Aortic smooth muscle cell (primary cell): ENCODE measurements at places on chromosomes 2 and 18. TPM values are rescaled to one million over a fixed set of nuclear protein-coding genes. Genes with fewer than 3 reads are reported as not detected.

Gene ZBTB7C
- 0.31 and 0.53 TPM in 2 replicates for total RNA-seq

Gene MAP2
- total RNA-seq: 7.1 and 23.7 TPM in 2 replicates

Gene SNRNP200
- total RNA-seq: 43.1 and 47.7 TPM in 2 replicates

Gene CLK1
- total RNA-seq: 75.2 and 93.4 TPM in 2 replicates

Gene CEBPZ
- total RNA-seq: 43.7 and 59.5 TPM in 2 replicates

Gene IDH1
- total RNA-seq: 146 and 218 TPM in 2 replicates

Gene DOK1
- total RNA-seq: 43.4 and 115 TPM in 2 replicates

Gene TWIST2
- total RNA-seq: 17.8 and 28.1 TPM in 2 replicates

Gene QPCT
- total RNA-seq: 2.5 and 3.6 TPM in 2 replicates

Gene PTPRN
- 0.25 and 0.40 TPM in 2 replicates for total RNA-seq

Gene AFF3
- total RNA-seq: under 0.01 TPM in 1 of 2 replicates, not detected in the other

Gene IL36RN
- total RNA-seq: not detected in 2 replicates

Gene HOXD3
- not detected in 2 replicates for total RNA-seq

Gene ANAPC1
- 38.2 and 48.9 TPM in 2 replicates for total RNA-seq

Gene RAD51AP2
- not detected in 2 replicates for total RNA-seq

Gene TMEM17
- 2.2 TPM in 2 replicates for total RNA-seq

Gene TBR1
- under 0.01 TPM in 1 of 2 replicates, not detected in the other for total RNA-seq

Gene LRRTM1
- total RNA-seq: not detected in 2 replicates

Gene DPP4
- total RNA-seq: 88.0 and 110 TPM in 2 replicates

Gene DSC2
- total RNA-seq: under 0.01 TPM in 1 of 2 replicates, not detected in the other

Gene GPATCH11
- 5.2 and 5.4 TPM in 2 replicates for total RNA-seq

Gene REEP1
- total RNA-seq: 0.26 and 0.50 TPM in 2 replicates

Gene MERTK
- 4.9 and 5.4 TPM in 2 replicates for total RNA-seq

Gene CHST9
- not detected in 2 replicates for total RNA-seq

Gene CCDC74B
- total RNA-seq: 6.8 and 7.1 TPM in 2 replicates

Gene PPP1R1C
- total RNA-seq: 0.26 and 0.56 TPM in 2 replicates

Gene TMEM150A
- total RNA-seq: 5.9 and 8.1 TPM in 2 replicates

Gene PIK3C3
- 29.7 and 45.2 TPM in 2 replicates for total RNA-seq

Gene TYW5
- total RNA-seq: 7.1 and 7.9 TPM in 2 replicates

Gene C2orf15
- not detected in 2 replicates for total RNA-seq

Gene ERFE
- total RNA-seq: 0.92 and 0.99 TPM in 2 replicates

Gene DNER
- total RNA-seq: 0.26 and 0.37 TPM in 2 replicates

Gene HYCC2
- 9.1 and 9.5 TPM in 2 replicates for total RNA-seq
